ENCODE measurements at places on chromosomes 3 and 15. TPM values are rescaled to one million over a fixed set of nuclear protein-coding genes. Genes with fewer than 3 reads are reported as not detected.

The NEK10 gene
- total RNA-seq, result 9.4 TPM

The SKOR1 gene
- 0.60 TPM for total RNA-seq

- no peak for DNase-seq
Observed at GRCh38 chr15:36722555-36722954, 143.1 kb downstream of the CDIN1 start.

The STIMATE gene
- 35.7 TPM for total RNA-seq

The TAGLN3 gene
- total RNA-seq, result not detected

- DNase-seq, result no peak
Observed at GRCh38 chr15:27260523-27260922, 289.5 kb downstream of the GABRG3 start.

The C2CD4A gene
- 0.49 TPM for total RNA-seq

The CELF6 gene
- total RNA-seq, result 3.4 TPM

DNA sequence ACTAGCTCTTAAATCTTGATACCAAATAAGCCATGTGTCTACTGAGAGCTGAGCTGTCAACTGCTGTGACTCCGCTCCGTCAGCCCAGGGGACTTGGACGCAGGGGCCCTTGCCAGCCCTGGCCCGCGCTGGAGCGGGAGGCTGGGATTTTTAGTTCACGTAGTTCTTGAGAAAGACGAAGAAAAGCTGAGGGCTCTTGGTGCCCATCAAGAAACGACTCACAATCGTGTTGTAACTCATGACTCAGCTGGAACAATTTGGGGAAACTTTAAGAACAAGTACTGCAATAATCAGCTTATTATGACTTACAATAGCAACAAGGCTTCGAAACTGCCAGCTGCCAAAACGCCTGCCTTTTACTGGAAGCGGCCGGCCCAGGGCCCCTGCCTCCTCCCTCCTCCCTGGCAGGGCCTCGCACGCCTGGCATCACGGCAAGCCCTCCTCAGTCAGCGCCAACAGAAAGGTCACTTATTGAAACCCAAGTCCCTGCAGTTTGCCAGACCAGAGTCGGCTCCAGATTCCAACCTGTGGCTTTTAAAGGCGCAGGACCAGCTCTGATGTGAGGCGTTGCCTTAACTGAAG, 60.3 kb downstream of the RGMA start:
- peak; percentile 86 for DNase-seq

- DNase-seq, result no peak
Observed at GRCh38 chr3:56157693-56158362, 310.4 kb downstream of the ERC2 start.

The CPN2 gene
- not detected for total RNA-seq

DNA sequence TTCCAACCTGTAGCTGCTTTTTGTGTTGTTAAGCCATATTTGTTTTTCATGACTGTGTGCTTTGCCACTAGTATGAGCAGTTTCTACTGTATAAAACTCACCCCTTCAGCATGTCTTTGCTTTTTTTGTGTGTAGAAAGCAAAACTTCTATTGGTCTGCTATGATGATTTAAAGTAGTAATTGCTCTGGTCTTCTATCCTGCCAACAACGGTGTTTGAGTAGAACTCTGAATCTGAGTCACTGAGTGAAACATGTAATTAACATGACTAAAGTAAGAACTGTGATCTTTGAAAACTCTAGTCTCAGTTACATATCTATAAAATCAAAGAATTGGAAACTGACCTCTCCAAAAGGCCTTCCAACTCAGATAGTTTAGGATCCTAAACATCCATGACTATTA, 133.6 kb downstream of the TPRG1 start:
- no peak for DNase-seq

DNA sequence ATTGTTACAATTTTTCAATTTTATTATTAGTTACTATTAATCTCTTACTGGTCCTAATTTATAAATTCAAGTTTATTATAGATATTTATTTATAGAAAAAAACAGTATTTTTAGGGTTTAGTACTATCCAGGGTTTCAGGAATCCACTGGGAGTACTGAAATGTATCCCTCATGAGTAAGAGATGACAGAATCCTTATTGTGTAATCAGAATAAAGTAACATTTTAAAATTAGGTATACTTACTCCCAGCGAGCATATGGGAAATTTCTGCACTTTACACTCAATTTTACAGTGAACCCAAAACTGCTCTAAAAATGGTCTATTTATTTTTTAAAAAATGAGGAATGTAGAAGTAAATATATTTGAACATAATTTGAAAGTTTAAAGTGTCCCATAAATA, 202.7 kb downstream of the CGGBP1 start:
- DNase-seq, result no peak

DNA sequence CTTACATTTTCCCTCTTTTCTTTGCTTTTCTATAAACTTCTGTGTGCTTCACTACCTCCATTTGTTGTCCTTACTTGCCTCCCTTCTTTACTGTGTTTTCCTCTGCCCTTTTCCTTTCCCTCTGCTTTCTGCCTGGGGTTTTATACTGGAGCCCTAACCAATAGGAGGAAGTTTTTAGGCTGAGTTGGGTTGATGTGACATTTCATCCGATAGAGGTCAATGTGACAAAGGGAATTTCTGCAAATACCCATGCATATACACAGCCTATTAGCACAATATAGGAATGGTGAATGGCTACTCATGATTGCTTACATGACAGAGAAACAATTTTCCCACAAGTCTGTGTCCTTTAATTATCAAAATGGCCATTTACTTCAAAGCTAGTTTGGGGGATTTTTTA, 153.0 kb upstream of the ARPP21 start:
- DNase-seq, result no peak

DNA sequence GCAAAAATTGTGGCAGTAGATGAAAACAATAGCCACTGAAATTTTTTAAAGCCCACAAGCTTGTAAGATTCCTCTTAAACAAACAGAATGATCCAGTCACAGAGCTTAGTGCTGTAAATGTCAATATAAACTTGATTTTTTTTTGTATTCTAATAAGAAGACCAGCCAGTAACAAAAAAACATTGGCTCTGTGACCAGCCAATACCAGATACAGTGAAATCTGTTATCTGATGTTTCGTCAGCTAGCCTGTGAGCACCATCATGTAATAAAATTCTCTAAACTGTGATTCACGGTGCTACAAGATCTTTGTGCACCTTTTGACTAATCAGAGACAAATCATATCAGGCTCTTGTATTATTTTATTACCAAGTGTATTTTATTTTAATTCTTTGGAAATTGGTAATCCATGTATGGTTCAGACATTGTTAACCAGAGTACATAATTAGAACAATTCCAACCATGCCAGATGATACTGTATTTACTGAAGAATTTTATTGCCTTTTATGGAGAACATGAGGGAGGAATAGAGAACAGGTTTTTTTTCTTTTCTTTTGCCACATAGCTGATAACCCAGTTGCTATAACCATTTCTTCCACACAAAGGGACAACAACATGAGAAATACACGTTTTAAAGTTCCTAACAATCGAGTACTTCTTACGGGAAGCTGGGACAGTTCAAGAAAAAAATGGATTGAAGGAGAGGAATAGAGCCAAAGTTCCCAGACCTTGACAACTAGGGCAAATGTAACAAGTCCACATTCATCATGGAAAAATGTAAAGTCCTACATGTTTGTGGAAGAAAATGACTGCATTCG, 71.9 kb downstream of the FILIP1L start:
- no peak for DNase-seq

GRCh38 chr3:161474741-161475140, 21.9 kb upstream of the OTOL1 start:
- no peak for DNase-seq

- no peak for DNase-seq
Observed at GRCh38 chr3:96831175-96831574, 16.8 kb downstream of the EPHA6 start.

DNA sequence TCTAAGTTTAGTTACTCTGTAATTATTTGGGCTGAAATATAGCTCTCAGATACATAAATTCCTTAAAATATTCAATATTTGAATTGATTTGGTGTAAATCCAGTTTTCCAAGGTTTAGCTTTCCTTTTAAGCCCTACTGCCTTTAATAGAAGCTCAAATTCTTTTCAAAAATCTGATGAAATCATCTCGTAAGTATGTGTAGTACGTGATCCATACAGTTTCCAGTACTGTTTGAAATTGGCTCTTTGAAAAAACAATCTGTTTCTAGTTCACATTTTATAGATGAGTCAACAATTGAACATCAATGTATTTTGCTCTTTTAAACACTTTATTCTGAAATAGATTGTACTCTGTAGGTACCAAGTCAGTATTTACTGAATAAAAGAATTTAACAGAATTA, 84.2 kb downstream of the LRRC49 start:
- DNase-seq, result no peak

The ANKDD1A gene
- total RNA-seq, result 31.4 TPM

DNA sequence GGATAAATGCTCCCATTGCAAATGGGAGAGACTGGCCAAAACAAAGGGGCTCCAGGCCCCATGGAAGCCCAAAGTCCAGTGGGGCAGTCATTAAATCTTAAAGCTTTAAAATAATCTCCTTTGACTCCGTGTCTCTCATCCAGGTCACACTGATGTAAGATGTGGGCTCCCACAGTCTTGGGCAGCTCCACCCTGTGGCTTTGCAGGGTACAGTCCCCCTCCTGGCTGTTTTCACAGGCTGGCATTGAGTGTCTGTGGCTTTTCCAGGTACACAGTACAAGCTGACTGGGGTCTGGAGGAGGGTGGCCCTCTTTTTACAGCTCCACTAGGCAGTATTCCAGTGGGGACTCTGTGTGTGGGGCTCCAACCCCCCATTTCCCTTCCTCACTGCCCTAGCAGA, 45.9 kb downstream of the NIPA2 start:
- DNase-seq, result no peak

DNA sequence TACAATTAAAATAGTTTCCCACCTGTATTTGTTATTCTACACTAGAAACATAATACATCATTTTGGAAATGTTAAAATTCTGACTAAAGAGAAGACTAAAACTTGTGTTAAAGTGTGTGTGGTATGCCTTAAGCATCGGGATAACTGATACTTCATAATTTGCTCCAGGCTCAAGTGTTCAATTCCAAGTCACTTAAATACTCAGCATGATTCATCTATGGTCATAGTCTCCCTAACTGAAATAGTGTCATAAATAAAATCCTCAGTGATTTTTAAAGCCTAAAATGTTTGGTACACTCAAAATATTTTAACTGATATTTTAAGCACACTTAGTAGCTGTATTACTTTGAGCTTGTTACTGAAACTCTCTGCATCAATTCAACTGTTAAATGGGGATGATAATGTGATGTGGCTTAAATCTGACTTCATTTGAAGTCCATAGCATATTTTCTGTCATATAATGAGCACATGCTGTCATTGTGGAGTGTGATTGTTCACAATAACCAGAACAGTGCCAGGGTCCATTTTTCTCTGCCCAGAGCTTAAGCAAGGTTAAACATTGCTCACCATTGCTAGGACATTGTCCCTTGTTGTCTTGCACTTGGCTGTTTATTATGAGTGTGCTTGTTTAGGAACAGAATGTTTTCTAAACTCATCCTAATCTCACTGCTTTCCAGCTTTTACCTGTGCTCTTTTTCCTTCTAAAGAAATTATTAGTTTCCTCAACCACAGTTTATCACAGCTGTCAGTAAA, 122.2 kb downstream of the KLHL25 start:
- DNase-seq, result no peak

The ROPN1B gene
- 1.4 TPM for total RNA-seq

DNA sequence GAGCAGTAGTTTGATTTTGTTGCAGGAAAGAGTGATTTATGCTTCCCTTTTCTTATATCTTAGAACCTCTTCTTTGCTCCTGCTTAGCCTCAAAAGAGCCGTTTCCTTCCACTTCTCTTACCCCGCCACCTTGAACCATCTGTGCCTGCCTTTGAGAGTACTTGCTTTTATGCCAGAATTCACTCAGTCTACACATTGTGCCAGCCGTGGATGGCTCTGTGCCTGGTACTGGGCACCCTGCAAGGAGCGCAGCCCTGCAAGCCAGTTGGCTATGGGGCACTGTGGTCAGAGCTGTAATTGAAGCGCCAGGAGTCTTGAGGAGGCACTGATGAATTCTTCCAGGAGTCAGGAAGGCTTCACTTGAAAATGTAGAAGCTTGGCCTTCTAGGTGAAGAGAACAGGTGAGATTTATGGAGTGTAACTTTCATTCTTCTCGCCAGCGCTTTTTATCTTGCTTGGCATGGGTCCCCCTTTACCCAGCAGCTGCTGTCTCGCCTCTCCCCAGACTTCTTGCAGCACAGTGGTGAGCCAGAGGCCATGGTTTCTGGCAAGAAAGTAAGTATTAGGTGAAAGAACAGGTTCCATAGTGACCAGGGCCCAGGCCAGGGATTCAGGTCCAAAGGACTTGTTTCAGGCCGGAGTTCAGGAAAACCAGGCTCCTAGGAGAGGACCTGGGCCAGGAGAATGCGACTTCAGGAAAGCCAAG, 4.9 kb downstream of the TMED3 start:
- no peak for DNase-seq

The TTC23 gene
- total RNA-seq, result 28.5 TPM

Measured in ureter (tissue), 1 donor.